ENCODE measurements at places on chromosomes 2 and 18. TPM values are rescaled to one million over a fixed set of nuclear protein-coding genes. Genes with fewer than 3 reads are reported as not detected.

IL36RN gene
- total RNA-seq, result not detected

PASK gene
- total RNA-seq, result 3.7 TPM

IKZF2 gene
- 6.8 TPM for total RNA-seq

NEU2 gene
- total RNA-seq, result not detected

EN1 gene
- total RNA-seq, result not detected

KLHL41 gene
- 0.91 TPM for total RNA-seq

VIT gene
- 13.5 TPM for total RNA-seq

ATF2 gene
- total RNA-seq, result 75.7 TPM

SCN7A gene
- total RNA-seq, result not detected

OR6B3 gene
- total RNA-seq, result not detected

IL1A gene
- total RNA-seq, result not detected

SUCLG1 gene
- 52.2 TPM for total RNA-seq

KATNAL2 gene
- 5.9 TPM for total RNA-seq

RNF138 gene
- total RNA-seq, result 25.9 TPM

TOGARAM2 gene
- under 0.01 TPM for total RNA-seq

HOXD1 gene
- not detected for total RNA-seq

NFATC1 gene
- total RNA-seq, result 11.5 TPM

COL4A3 gene
- total RNA-seq, result not detected

UGT1A7 gene
- not detected for total RNA-seq

TWSG1 gene
- total RNA-seq, result 182 TPM

CCDC68 gene
- total RNA-seq, result 1.3 TPM

OTX1 gene
- total RNA-seq, result not detected

SPATA3 gene
- not detected for total RNA-seq

GAL3ST2 gene
- total RNA-seq, result 0.26 TPM

DPP4 gene
- total RNA-seq, result 81.0 TPM

TMEM182 gene
- 5.2 TPM for total RNA-seq

Data from articular chondrocyte of knee joint (primary cell).